ENCODE measurements at places on chromosomes 2 and 18. TPM values are rescaled to one million over a fixed set of nuclear protein-coding genes. Genes with fewer than 3 reads are reported as not detected.

TP53I3 gene
- total RNA-seq, result 5.8 TPM

C2orf78 gene
- not detected for total RNA-seq

GRCh38 chr2:110731064-110731463 is 1.3 kb upstream of the ACOXL start:
- DNase-seq, result no peak

- DNase-seq, result no peak
These were observed 46.8 kb downstream of the PIK3C3 start for GRCh38 chr18:42001801-42002200.

CHRND gene
- not detected for total RNA-seq

- DNase-seq, result no peak
These were observed 32.7 kb downstream of the RHBDD1 start for GRCh38 chr2:226868331-226869162.

CBLN2 gene
- total RNA-seq, result 90.1 TPM

DNA sequence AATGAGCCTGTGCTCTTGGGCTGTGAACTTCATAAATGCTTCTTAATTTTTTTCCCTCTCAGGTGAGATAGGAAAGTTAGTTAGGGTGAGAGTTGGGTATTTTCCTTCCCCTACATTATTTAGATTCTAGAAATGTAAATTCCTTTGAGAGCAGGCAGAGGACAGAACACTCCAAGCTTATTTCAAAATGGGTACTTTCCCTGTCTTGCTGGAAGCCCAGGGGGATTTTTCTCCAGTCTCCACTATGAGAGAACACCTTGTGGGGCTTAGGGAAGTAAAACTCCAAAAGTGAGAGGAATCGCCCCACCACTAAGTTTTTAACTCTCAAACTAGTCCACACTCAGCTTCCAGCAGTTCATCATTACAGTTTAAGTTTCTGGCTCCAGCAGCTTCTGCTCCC is 253.2 kb upstream of the CTAGE1 start:
- DNase-seq, result no peak

DNA sequence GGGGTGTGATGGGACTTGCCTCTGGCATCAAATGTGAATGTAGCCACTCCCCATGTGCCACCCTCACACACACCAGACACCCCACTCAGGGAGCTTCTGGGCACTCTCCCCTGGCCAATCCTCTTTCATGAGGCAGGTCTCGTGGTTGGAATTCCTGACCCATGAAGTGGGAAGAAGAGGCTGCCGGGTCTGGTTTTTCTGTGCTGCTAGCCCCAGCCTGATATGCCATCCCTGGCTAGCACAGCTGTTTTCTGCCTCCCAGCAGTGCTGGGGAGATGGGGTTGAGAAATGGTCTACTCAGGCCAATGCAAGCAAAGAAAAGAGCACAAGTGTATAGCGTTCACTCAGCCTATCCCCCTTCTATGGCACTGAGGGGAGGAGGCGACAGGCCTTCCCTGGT is 1.2 kb upstream of the C2orf72 start:
- DNase-seq, result no peak

GRCh38 chr2:172693037-172693436 is 42.6 kb upstream of the RAPGEF4 start:
- DNase-seq, result peak; percentile 72

DNA sequence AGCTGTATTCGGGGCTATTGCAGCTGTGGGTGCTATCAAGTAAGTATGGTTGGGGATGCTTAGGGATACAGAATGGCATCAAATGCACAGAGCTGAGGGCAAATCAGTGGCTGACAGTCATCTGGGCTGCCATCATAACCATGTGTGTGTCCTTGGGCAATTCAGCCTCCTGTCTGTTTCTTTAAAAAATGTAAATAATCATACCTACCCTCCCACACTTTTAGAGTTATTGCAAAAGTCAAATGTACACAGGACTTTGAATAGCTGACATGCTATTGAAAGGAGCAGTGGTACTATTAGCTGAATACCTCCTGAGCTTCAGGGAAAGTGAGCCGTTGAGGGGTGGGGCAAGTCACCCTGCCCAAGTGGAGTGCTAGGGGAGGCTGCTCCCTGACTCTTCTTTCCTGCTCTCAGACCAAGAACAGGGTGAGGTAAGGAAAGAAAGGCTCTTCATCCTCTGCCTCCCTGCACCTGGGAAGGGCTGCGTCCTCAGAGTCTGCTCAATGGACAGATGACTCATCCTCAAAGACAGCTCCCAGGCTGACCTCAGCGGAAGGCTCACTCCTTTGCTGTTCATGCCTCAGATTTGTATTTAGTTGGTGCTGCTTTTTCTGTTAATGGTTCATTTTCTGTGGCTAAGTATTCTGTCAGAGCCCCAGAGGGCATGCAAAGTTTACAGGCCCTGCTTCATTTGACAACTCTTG is 54.9 kb upstream of the BZW1 start:
- no peak for DNase-seq

DNA sequence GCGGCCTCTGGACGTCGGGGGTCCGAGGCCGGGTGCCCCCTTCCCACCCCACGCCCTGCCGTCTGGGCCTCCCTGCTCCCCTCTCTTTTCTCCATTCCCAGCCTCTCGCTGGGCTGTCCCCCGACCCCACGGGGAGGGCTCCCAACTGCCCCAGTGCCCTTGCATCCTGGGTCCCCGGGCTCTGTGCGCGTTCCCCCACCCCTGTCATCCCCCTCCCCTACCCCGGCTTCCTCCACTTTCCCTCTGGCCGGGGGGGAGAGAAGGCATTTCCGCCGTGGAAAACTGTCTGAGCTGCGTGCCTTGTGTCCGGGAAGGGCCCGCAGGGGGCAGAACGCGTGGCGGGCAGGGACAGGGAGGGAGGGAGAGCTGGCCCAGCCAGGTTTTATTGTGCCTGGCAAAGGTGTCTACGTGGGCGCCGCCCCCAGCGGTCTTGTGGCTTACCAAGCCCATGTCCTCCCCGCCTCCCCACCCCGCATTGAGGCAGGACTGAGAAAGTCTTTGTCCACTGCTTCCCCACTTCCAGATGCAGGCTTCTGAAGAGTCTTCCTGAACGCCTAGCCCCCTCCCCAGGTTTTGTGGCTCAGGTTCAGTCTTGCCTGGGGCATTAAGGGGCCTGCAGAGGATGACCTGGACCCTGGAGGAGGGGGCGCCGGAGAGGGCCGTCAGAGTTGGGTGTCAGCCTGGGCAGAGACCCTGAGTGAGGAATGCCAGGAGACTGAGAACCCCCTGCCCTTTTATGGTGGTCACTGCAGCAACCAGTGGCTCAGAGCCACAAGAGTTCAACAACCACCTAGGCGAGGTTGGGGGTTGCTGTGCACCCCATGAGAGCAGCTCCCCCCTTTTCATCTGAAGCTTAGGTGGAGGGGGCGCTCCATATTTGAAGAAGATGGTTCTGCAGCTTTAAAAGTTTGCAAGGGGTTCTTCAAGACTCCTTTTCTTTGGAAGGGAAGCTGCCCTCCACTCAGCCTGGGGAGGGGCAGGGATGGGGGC is 1.3 kb downstream of the ITM2C start:
- peak; percentile 68 for DNase-seq

DNA sequence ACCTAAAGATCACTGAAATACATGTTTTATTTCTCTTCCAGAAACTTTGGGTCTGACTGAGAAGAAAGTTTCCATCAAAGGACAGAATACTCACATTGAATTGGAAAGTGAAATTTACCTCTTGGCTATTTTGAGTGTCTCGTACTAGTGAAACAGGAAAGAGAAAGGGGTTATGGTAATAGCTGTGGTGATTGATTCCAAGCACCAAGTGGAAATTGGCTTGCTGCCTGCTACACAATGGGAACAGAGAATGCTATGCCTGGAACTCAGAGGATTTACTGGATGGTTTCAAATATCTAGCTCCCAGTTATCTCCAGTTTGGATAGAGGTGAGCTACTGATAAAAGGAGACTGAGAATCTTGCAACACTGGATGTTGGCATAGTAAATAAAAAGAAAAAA is 492.8 kb upstream of the FSIP2 start:
- DNase-seq, result no peak

KLHL30 gene
- total RNA-seq, result 0.40 TPM

GRCh38 chr2:159028776-159029175 is 60.3 kb downstream of the TANC1 start:
- DNase-seq, result no peak

DNA sequence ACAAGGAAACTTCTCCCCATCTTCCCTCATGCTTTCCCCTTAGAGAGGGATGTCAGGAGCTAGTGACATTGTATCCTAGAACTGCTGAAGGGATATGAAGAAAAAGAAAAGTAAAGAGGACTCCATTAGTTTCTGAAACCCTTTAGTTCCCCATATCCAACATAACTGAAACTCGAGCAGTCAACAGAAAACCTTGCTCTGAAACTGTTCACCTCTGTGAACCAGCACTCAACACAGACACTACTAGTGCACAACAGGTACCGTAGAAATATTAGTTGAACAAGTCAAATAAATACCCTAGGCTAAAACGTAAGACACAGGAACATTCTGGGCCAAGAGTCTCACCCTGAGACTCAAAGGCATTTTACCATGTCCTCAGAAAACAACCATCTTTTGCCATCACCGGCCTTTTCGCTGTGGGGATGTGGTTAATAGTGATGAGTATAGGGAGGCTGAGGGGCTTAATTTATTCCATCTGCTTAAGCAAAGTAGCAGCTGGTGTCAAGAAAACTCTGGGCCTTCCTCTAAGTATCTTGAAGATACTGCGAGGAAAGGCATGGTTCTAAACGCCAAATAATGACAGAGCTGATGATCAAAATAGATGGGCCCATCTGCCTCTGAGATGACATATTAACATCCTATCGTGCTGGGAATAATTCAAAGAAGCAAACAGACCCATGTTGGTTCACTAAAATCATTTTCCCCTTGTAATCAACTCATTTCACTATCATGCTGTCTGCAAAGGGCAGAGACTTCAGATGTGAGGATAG is 156.8 kb downstream of the STK39 start:
- DNase-seq, result no peak

DNA sequence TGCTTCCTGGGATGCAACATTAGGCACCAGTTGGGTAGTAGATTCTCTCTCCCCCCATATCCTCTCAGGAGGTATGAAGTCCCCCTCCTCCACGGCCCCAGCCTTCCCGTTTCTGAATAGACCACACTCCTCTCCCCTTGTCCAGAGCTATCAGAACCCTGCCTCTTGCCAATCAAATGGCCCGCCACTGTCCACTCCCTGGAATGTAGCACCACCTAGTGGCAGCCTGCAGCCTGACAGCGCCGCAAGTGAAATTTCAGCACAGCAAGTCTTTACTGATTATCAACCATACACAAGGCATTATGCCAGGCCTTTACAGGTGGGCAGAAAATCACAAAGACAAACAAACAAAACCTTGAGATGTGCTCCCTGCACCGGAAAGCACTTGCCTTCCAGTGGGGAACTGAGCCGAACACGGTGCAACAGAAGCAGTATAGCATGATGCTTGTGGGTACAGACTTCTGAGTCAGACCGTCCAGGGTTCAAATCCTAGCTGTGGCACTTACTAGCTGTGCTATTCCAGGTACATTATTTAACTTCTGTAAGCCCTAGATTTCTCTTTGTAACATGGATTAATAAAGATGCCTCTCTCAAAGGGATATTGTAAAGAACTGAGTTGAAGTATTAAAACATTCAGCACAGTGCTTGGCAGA is 174.0 kb downstream of the SMAD2 start:
- peak; percentile 75 for DNase-seq

All from dorsolateral prefrontal cortex (tissue), 122 donors.